ENCODE measurements at places on chromosomes 3 and 15.
A peak's percentile ranks its signal among the peaks of the same experiment; 100 is the strongest.

GRCh38 chr3:130490241-130490640 is 26.7 kb upstream of the COL6A6 start:
- no peak for DNase-seq

- no peak for DNase-seq
Measured at GRCh38 chr3:168624892-168625448, 529.2 kb upstream of the GOLIM4 start.

DNA sequence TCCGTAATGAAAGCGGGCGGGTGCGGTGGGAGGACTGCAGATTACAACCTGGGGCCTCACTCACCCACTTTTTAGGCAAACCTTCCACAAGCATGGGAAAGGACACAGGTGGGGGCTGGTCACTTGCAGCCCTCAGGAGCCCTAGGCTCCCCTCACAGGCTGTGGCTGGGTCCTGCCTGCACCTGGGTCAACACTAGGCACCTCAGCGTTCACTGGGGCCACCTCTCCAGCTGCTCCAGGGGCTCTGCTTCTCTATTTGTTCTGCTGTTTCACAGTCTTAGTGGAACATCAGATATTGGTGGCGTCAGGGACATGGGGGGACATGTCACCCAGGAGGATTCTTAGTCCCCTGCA is 30.1 kb upstream of the TMEM115 start:
- no peak for DNase-seq

GRCh38 chr3:8464668-8465067 is 37.0 kb upstream of the LMCD1 start:
- DNase-seq, result peak; percentile 14

DNA sequence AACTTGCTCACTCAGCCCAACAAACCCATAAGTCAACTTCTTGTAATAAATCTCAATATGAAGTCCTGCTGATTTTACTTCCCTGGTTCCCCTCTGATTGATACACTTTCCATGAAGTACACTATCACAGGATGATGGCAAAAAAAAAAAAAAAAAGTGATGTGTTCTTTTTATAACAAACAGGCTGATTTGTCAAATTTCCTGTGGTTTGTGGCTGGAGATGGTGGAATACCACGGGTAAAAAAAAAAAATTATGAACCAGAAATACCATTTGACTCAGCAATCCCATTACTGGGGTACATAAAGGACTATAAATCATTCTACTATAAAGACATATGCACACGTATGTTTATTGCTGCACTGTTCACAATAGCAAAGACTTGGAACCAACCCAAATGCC is 10.7 kb upstream of the SERPINI2 start:
- no peak for DNase-seq

DNA sequence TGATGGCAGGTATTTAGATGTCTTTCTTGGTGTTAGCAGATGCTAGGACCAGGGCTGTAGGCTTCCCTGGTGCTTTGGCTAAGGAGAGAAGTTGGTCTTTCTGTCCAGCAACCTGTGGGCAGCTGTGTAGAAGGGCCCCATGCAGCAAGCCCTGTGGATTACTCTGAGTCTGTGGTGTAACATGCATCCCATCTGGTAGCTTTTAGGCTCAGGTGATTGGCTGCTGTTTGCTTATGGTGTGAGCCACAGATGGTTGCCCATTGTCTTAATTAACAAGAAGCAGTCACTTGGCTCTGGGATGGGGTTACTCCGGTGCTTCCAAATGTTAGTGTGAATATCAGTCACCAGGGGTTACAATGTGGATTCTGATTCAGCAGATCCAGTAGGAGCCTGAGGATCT is 368.6 kb upstream of the C2CD4B start:
- no peak for DNase-seq

- no peak for DNase-seq
Measured at GRCh38 chr3:190119461-190120268, 1.0 kb downstream of the P3H2 start.
